MCF 10A (cell line): ENCODE measurements at places on chromosomes 16 and 17. TPM values are rescaled to one million over a fixed set of nuclear protein-coding genes. Genes with fewer than 3 reads are reported as not detected.

DNA sequence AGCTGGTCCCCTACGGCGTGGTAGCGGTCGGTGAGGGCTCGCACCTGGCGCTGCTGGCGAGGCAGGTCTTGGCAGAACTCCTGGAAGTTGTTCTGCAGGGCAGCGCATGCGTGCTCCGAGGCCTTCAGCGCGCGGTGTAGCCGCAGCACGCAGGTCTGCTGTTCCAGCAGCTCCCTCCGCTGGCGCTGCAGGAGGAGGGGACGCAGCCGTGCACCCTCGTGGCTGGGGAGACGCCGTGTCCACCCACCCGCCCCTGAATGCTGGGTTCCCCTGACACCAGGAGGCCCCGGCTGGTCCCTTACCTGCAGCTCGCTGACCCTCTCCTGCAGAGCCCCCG is 12.2 kb downstream of the EVPL start:
- DNase-seq, result no peak

DNA sequence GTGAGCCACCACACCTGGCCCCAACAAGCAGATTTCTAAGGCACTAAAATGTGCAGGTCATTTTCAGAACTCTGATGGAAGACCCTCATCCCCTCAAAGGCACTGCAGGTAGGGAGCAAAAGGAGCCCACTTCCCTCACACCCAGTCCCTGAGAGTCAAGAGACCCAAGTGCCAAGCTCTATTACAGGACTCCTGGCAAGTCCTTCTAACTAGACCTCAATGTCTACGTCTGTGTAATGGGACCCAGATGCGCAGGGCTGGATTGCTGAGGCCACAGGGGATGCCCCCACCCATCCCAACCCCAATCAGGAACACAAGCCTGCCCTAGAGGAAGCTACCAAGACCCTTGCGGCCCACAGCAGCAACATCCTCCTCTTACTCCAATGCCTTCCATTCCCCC is 2.7 kb downstream of the PLLP start:
- DNase-seq, result no peak

- DNase-seq, result no peak
Measured at GRCh38 chr16:86919578-86920305, 341.4 kb downstream of the FOXL1 start.

GRCh38 chr16:82855471-82855870 is 228.7 kb downstream of the CDH13 start:
- DNase-seq, result no peak

DNA sequence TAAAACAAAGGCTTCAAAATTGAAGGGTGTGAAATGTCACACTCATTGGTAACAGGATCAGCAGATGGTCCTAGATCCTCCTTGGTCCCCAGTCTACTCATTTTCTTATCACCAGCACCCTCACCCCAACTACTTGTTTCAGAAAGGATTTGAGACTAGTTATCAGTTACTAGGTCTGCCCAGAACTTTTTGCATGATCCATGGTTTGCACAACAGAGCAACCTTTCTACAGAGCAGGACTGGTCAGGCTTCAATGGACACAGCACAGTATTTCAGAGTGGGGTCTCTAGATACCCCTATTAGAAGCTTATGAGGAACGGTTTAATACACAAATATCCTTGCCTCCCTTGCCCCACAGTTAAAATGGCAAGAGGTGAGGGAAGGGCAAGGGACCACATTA is 25.6 kb downstream of the TTC19 start:
- no peak for DNase-seq

DNA sequence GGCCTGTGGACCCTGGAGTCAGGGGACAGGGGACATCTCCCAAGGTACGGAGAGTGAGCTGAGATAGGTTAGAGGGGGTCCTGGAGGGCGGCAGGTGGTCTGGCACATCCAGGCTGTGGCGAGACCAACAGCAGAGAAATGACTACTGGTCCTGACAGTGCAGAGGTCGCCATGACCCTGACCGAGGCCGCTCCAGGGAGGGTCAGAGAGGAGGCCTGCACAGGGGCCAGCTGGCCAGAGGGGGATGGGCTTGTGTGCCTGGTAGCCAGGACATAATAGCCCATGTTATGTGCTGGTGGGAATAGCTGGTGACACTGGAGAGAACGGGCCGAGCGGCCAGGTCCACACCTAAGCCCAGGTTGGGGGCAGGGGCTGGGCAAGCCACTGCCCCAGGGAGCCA is 40.6 kb upstream of the ZC3H18 start:
- DNase-seq, result no peak

- DNase-seq, result no peak
Measured at GRCh38 chr16:56852968-56853367, 12.0 kb upstream of the SLC12A3 start.

GRCh38 chr17:43846221-43846712 is 709 bp upstream of the CD300LG start:
- peak; percentile 76 for DNase-seq

- peak; percentile 3 for DNase-seq
Measured at GRCh38 chr17:61058066-61058465, 341.6 kb upstream of the TBX2 start.

DNA sequence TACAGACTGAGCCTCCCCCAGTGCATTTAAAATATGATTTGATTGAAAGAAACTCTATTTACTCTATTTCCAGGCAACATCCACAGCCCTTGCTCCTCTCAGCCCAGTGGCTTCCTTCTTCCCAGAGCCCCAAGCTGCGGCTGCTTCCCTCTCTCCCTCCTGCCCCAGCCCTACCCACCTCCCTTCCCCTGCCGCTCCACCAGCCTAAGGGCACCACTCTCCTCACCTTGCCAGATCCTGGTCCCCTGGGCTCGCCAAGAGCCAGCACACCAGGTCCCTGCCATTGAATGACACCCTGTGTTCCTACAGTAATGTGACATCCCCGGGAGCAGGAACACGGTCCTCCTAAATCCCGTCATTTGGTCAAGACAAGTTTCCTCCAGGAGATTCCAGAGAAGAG is 236.0 kb downstream of the RBFOX3 start:
- no peak for DNase-seq

DNA sequence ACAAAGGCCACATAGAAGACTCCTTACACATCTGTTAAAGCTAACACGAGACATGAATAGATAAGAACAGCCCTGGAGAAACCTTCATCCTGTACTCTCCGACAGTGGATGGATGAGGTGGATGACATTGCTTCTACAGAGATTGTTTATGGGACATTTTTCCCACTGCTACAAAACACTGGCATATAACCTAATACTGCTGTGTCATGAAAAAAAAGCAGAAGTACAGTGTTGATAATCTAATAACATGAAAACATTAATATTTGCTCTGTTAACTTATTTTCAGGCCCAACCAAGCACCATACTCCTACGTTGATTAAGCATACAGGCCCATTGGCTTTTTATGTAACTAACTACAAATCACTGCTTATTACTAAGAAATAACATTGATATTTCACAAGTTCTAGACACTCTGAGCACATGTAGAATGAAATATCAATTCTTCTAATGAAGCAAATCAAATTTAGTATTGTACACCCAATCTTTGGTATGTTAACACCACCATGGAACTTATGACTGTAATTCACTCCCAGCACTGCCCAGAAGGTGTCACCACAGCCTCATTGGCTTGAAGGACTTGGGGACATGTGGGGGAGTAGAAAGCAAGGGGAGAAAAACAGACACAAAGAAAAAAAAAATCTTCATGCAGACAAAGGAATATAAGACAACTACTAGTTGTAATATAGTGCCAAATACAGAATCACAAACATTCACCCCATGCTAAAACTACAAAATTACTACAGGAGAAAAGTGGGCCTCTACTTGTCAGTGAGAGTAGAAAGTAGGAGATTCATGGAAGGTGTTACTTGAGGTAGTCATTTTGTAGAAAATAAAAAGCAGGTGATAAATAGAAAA is 330.0 kb upstream of the PMFBP1 start:
- DNase-seq, result peak; percentile 71

BCO1 gene
- total RNA-seq, result not detected in 2 replicates

C16orf92 gene
- total RNA-seq, result not detected in 2 replicates

TPSG1 gene
- not detected in 2 replicates for total RNA-seq

DNAAF8 gene
- 0.56 and 1.6 TPM in 2 replicates for total RNA-seq
